ENCODE measurements at places on chromosomes 3 and 15.
A peak's percentile ranks its signal among the peaks of the same experiment; 100 is the strongest.

- no peak for DNase-seq
Measured at GRCh38 chr3:82100378-82100777, 338.9 kb upstream of the GBE1 start.

DNA sequence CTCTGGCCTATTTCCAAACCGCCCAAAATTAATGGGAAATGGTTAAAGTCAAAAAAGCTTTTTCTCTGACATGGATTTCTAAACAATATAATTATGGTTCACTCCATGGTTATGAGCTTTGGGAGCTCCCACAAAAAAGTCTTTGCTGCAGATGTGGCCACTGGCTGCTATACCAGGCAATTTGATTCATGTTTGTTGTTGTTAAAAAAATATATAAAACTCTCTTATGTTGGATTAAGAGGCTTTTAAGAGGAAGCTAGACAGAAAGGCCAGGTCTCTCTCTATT lies 258.6 kb downstream of the TIGIT start:
- no peak for DNase-seq

DNA sequence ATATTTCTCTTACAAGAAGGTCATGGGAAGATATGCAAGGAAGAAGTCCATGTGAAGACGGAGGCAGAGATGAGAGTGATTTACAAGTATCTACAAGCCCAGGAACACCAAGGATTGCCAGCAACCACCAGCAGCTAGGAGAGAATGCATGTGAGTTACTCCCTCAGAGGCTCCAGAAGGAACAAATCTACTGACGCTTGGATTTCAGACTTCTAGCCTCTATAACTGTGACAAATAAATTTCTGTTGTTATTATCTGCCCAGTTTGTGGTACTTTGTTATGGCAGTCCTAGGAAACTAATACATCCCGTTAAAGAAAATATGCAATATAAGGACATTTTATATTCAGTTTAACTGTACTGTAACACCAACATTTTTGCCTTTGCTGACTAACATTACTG lies 283.9 kb downstream of the BCHE start:
- DNase-seq, result no peak

GRCh38 chr3:45592830-45593707 lies 1.5 kb upstream of the LIMD1 start:
- DNase-seq, result peak; percentile 96

DNA sequence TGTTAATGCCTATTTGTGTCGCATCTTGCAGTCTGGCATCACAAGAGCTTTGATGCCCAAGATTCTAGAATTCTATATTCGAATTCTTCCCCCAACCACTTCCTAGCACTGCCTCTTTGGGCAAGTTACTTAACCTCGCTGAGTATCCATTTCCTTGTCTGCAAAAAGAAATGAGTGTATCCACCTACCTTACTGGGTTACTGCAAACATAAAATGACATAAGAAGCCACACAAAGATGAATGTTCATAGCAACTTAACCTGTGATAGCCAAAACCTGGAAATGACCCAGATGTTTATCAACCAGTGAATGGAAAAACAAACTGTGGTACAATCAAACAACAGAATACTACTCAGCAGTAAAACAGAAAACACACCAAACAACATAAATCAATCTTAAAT lies 24.9 kb downstream of the RFTN1 start:
- no peak for DNase-seq

DNA sequence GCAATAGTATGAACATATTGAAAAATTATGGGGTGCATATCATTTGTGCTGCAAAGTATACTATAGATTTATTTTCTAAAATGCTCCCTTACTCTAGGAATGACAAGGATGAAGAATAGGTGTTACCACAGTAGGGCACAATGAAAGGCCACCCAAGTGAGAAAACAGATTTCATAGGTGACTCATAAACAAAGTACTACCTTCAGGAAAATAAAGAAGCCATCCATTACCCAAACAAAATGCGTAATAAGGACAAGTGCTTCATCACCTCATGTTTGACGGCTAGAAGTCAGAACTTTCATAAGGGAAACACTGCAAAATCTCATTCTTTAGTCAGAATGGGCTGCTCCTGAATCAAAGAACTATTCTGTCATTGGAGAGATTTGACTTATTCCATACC lies 116.6 kb downstream of the MFSD1 start:
- no peak for DNase-seq

DNA sequence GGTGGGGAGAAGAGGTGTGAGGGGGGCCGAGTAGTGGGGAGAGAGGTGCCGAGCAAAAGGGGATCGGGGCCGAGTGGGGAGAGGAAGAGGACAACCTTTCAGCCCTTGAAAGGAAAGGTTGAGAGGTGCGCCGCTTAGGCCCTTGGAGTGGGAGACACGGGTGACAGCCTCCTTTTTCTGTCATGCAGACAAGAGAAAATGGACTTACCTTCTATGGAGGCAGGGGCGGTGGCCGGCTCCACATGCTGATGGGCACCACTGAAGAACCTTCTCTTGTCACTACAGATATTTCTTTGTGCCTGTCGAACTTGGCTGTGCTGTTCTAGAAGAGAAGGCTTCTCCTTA lies 421 bp downstream of the KLHL18 start:
- DNase-seq, result no peak

DNA sequence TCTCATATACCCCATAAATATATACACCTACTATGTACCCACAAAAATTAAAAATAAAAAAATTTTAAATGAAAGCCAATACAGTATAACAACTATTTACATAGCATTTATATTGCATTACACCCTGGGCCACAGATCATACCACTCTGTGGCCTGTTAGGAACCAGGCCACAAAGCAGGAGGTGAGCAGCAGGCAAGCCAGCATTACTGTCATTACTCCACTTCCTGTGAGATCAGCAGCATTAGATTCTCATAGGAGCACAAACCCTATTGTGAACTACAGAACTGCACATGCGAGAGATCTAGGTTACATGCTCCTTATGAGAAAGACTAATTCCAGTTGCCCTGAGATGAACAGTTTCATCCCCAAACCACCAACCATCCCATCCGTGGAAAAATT lies 17.4 kb downstream of the FILIP1L start:
- no peak for DNase-seq

DNA sequence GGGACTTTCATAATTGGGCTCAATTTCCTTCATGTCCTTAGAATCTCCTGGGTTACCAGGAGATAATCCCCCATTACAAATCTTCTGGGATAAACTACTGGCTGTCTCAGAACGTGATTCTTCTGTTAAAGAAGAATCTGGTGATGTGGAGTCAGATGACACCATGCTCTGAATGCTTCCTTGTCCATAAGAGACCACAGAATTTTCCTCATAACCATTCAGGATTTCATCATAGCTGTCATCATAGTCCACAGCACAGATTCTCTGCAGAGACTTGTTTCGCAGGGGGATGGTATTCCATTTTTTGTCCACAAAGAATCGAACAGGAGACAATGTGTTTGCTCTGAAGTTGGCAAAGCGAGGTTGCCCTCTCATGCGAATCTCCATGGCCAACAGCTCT lies 109.8 kb upstream of the TSPAN3 start:
- DNase-seq, result peak; percentile 87

- DNase-seq, result no peak
Measured at GRCh38 chr3:145906755-145907154, 254.2 kb downstream of the PLOD2 start.

- DNase-seq, result no peak
Measured at GRCh38 chr3:184662187-184662586, 49.7 kb downstream of the MAGEF1 start.

DNA sequence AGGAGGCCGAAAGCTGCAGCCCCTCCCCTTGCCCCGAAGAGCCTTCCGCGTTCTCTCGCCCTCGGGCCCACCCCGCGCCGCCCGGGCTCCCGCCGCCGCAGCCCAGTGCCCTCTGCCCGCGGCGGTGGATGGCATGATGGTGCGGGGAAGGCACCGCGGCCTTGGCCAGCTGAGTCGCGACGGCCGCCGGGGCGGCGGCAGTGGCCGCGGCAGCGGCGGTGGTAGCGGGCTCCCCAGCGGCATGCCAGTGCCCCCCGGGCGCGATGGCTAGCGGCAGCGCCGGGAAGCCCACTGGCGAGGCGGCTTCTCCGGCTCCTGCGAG lies 1.2 kb downstream of the TLNRD1 start:
- DNase-seq, result no peak

- peak; percentile 18 for DNase-seq
Measured at GRCh38 chr3:82423268-82424030, 662.0 kb upstream of the GBE1 start.

GRCh38 chr3:10753964-10754363 lies 62.1 kb upstream of the SLC6A11 start:
- DNase-seq, result peak; percentile 52

DNA sequence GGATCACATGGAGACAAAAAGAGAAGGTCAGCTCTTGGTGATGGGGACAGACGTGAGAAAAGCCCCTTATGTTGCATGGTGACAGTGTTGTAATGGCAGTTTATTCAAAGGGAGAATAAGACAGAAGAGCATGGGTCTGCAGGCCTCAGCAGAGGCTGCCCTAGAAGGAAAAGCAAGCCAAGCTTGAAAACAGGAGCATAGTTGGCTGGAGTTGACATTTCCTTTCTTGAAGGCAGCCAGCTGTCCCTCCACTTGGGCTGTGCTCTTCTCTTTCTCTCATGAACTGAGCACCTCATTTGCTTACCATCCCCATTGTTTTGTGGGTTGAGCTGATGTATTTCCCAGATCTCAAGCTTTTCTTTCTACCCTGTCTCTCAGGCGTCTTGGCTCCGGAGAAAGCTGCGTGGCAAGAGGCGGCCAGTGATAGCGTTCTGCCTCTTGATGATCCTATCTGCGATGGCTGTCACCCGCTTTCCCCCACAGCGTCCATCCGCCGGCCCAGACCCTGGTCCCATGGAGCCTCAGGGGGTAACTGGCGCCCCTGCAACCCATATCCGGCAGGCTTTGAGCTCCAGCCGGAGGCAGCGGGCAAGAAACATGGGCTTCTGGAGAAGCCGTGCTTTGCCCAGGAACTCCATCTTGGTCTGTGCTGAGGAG lies 52.9 kb downstream of the GASK1A start:
- DNase-seq, result no peak

GRCh38 chr3:118945834-118946233 lies 88.8 kb downstream of the IGSF11 start:
- no peak for DNase-seq

DNA sequence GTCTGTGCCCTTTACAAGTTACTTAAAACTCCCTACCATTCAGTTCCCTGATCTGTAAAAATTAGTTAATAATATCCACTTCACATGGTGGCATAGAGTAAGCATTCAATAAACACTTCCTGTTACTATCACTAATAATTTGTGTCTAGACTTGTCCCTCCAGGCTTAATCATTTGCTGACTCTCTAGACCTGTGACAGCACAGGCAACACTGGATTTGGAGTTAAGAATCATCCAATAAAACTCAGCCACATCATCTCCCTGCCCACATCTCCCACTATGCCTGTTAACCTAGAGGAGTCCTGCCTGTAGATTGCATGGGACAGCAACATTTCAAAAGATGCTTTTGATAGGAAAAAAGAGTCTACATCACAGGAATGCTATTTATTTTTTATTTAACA lies 564.6 kb downstream of the MFSD1 start:
- no peak for DNase-seq

- DNase-seq, result peak; percentile 73
Measured at GRCh38 chr15:43903864-43904290, 77.1 kb downstream of the WDR76 start.

DNA sequence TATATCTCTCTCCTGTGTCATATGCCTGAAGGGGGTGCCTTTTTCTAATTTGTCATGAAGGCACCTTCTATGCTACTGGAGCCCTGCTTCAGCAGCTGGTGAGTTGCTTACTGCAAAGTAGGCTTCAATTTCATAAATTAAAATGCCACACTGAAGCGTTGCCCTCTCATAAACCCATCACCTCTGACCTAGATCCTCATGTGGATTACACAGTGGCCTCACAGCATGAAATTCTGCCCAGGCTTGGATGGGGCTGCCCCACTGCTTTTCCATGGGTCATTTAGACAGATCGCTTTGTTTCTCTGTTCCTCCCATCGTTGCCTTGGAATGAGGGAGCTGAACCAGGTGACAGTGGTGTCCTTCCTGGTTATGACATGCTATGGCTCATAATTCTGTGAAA lies 131.2 kb downstream of the RPL22L1 start:
- DNase-seq, result no peak

- DNase-seq, result no peak
Measured at GRCh38 chr15:66046751-66047150, 177.5 kb downstream of the RAB11A start.

DNA sequence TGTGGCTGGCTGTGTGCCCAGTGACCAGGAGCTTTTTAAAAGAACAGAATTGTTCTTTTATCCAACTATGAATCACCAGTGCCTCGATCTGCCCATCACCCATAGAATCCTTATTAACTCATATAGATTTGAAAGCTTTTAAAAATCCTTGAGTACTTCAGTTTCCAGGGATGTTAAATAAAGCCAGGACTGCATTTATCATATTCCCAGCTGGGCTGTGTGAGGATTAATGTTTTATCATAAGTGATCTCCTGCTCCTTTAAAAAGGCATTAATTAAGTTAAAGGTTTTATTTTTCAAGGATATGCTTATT lies 234.0 kb downstream of the MYRIP start:
- peak; percentile 38 for DNase-seq

- DNase-seq, result no peak
Measured at GRCh38 chr3:170759511-170760173, 110.4 kb downstream of the RPL22L1 start.

- DNase-seq, result peak; percentile 94
Measured at GRCh38 chr15:56491110-56491722, 26.3 kb upstream of the MNS1 start.

DNA sequence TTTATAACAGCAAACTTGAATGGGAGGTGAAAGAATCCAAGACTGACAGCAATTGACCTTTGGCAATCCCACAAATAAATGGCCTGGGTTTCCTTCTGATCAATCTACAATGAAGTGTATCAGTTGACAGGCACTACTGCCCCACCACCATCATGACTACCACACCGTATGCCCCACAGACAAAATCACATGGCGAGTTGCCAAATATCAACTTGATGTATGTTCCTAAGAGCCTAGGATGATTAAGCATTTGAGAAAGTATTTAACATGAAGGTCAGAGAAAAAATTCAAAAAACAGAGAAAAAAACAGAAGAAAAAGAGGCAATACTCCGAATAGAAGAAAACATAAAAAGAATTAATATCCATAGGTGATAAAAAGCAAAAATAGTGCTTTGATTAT lies 215.9 kb upstream of the STAC start:
- no peak for DNase-seq

- no peak for DNase-seq
Measured at GRCh38 chr15:100152463-100152862, 189.3 kb downstream of the ADAMTS17 start.

GRCh38 chr3:7536510-7536909 lies 675.6 kb downstream of the GRM7 start:
- DNase-seq, result no peak
